ENCODE measurements at places on chromosomes 6 and 20. TPM values are rescaled to one million over a fixed set of nuclear protein-coding genes. Genes with fewer than 3 reads are reported as not detected.

- DNase-seq: no peak
Measured at GRCh38 chr6:332671-333070, 40.4 kb downstream of the DUSP22 start.

- peak; percentile 29 for DNase-seq
Measured at GRCh38 chr6:159212525-159213280, 43.5 kb downstream of the FNDC1 start.

Gene COL9A3
- 5.2 TPM for total RNA-seq

GRCh38 chr6:127026247-127026646 lies 92.2 kb upstream of the RSPO3 start:
- no peak for DNase-seq

DNA sequence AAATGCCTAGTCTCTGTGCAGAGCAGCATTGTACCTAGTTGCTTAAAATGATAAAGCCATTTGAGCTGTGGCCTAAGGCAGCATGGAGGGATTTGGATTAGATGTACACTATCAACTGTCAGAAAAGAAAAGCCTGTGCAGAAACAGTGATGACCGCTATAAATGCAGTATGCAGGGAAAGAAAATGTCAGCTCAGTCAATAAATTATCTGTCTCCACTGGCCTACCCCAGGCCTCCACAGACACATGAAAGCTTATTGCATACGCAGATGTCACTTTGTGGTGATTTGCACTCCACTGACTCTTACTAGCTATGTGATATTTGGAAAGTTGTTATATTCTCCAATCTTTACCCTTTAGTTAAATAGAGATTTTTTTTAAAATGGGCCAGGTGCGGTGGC lies 221.9 kb upstream of the OPRM1 start:
- DNase-seq: no peak

Gene MYBL2
- total RNA-seq: 450 TPM

Data from OCI-LY7 (cell line).